ENCODE measurements at places on chromosomes 1 and 21.

GRCh38 chr1:117237726-117238381, 27.1 kb upstream of the VTCN1 start:
- DNase-seq = no peak

DNA sequence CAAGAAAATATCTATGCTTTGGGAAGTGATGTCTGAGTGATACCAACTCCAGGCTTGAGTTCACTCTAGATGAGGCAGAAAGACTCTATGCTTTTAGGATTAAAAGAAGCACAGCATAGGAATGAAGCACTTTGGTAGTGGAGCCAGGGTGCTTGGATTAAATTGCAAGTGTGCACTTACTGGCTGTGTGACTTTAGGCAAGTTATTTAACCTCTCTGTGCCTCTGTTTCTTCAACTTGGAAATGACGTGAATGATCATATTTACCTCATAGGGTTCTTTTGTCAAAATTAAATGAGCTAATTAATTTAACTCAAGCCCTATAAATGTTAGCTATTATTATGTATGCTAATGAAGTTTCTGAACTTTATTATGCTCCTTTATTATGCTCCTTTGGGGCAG, 446.1 kb downstream of the TTLL7 start:
- DNase-seq = no peak

DNA sequence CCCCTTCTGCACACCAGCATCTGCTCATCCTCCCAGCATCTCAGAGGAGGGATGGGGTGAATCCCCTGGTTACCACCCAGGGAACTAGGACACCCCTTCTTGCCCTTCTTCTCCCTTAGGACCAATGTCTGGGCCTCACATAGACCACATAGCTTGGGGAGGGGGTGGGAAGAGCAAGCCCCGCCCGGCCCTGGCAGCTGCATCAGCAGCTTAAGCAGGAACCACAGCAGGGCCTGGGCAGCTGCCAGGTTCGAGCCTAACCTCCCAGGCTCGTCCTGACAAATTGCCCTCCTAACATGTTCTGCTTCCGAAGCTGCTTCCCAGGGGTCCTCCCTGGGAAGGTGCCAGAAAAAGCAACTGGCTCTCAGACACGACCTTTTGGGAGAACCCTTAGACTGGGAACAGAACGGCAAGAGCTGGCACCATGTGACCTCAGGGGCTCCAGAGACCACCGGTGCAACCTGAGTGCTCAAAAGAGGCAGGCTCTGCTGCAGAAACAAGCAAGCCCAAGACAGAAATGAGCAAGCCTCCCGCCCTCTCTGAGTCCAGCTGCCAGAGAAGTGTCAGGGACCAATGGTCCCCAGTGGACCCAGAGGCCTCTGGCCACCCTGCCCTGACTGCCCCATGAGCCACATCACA, 18.4 kb upstream of the CLSTN1 start:
- DNase-seq = peak; percentile 63

DNA sequence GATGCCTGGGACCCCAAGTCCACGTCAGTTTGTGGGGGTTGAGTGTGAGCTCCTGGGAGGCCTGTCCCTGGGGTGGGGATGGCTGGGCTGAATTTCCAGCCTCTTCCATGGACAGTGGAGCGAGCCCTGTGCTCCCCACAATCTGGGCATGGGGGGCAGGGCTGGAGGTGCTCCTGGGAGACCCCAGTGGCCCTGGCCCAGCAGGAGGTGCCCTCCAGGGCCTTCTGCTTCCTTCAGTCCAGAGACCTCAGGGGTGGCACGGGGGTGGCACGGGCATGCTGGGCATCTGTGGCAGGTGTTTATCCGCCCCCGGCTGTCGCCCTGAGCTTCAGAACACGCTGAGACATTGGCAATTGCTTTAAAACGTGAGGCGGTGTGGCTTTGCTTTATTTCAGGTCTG, 40.9 kb downstream of the MORN1 start:
- no peak for DNase-seq

- no peak for DNase-seq
Observed at GRCh38 chr1:212242288-212242984, 42.8 kb upstream of the PPP2R5A start.

GRCh38 chr1:246418565-246419312, 88.3 kb downstream of the SMYD3 start:
- DNase-seq = no peak

GRCh38 chr1:63638471-63638870, 45.3 kb downstream of the PGM1 start:
- no peak for DNase-seq

DNA sequence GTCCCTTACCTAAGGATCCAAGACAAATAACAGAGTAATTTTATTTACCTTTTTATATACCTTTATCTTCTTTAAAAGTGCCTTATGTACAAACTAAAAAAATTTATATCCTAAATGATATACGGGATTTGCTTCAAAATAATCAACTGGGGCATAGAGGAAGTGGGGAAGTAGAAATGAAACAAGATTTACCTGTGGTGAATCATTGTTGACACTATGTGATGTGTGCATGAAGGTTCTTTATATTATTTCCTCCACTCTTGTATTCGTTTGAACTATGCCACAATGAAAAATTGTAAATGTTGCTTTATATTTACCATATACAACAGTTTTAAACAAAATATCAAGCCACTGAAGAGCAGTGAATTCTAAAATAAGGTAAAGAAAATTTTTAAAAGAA, 13.0 kb downstream of the RGS7 start:
- DNase-seq = no peak

- DNase-seq = no peak
Observed at GRCh38 chr1:234373959-234374254, 651 bp downstream of the COA6 start.

GRCh38 chr1:46490406-46490655, 695 bp downstream of the DMBX1 start:
- DNase-seq = no peak

DNA sequence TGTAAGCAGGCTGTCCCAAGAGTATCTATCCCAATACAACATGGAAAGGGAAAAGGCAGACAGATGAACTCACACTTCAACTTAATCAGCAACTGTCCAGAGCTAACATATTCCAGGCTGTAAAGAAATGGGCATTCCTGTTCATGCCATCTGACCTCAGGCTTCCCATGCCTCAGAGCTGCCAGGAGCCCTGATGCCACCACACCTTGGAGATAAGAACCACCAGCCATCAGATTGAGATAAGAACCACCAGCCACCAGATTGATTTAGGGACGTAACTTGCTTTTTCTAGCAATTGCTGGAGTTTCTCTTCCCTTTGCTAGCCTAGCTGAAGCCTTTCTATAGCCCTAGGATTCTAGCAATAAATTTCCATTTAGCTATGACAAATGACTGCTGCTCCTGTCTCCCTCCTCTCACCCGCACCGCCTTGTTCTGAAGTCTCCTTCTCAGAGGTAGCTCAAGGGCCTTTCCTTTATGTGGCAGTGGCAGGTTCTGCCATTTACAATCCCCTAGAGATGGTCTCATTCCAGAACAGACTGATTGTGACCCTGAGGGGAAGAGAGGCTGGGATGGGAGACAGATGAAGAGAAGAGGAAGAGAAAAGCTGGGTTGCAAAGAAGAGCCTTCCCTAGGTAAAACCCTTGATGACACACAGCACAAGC, 88.0 kb upstream of the CTTNBP2NL start:
- no peak for DNase-seq

DNA sequence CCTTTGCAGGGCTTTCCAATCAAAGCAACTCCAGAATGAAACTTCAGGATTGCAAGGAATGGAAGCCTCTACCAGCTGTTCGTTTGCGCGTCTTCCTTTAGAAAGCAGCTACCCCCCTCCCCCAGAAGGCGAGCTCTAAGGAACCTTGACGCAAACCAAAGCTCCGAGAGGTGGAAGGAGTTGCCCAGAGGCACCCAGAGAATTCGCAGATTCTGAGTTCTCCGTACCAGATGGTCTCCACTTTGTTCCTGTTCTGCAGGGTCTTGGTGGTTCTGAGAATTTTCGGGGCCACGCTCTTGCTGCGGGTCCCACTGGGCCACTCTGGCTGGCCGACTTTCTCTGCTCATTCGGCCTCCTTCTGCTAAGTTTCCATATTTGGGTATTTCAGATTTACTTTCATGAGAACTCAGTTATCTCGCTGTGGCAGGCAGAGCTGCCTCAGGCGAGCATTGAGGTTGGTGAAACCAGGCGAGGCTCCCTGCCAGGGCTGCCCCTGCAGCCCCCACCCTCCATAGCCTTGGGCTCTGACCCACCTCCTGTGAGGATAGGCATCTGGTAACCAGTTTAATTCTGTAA, 801 bp downstream of the TRAF5 start:
- peak; percentile 77 for DNase-seq

GRCh38 chr1:6099787-6100765, 54.4 kb downstream of the KCNAB2 start:
- DNase-seq = peak; percentile 22

- peak; percentile 31 for DNase-seq
Observed at GRCh38 chr21:42513985-42514882, 582 bp downstream of the SLC37A1 start.

DNA sequence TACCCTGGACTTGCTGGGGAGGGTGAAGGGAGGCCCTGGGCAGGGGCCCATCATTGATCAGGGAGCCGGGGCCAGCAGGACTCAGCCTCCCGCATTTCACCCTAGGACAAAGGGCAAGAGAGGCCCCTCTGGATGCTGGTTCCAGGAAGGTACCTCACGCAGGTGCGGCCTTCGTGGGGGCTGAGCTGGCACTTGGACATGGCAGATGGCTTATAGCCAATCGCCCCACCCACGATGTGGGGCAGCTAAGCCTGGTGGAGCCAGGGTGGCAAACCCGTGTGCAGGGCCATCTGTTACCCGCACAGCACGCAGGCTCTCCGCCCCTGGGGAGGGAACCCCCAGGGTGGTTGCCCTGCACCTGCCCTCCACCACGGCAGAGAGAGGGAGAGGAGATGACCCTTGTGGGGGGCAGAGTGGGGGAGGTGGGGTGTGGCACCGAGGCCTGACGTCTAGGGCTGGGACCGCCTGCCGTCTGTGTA, 2.5 kb downstream of the TFF3 start:
- no peak for DNase-seq

DNA sequence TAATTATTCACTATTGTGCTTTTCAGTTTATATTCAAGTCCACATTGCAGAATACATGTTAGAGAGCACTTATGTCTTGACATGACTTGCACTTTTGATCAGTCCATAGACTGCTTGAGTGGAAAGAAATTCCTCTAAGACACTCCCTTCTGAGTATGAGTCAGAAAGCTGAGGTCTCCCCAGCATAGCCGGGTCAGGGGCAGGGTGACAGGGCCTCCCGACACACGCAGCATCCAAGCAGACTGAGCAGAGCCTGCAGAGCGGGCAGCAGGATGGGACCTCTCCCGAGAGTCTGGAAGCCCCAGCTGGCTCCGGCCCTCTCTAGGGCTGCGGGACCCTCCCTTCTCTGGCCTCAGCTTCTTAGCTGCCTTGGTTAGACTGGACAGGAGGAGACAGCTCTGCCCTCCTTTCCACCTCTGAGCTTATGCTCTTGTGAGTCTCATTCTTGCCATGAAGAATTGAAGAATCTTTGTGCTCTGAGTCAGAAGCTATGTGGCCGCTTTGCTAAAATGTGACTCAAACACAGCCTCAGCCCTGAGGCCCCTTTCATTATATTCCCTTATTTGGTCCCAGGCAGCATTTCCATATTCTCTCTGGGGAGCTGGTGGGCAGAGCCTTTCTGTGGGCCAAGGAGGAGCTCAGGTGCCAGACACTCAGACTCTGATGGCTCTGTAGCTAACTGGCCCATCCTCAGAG, 11.2 kb upstream of the CAPN2 start:
- no peak for DNase-seq

DNA sequence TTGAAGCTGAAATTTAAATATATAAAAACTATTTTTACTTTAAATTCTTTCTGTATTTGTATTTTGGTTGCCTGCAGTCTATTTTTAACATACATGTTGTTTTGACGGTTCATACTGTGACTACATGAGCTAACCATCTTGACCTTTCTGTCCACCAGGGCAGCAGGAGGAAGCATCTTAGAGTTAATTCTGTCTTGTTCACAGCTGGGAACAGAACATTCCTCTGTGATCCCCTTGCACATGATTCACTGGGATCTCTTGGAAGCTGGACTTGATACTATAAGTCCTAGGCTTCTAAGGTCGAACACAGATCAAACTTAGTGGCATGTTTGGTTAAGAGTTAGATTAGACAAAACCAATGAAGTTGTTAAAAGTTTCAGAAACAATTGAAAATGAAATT, 99.7 kb downstream of the NFIA start:
- DNase-seq = no peak

All from RPMI8226 (cell line).